H1 (cell line): ENCODE measurements at places on chromosomes 6 and 20.

GRCh38 chr6:134343066-134343465 is 25.2 kb upstream of the SGK1 start:
- no peak overlapping the region for H3K4me3 ChIP-seq
- no peak overlapping the region for H3K27ac ChIP-seq
- H3K4me1 ChIP-seq: no peaks in the 10 kb centered on the region
- H3K27me3 ChIP-seq: no peaks in the 10 kb centered on the region

DNA sequence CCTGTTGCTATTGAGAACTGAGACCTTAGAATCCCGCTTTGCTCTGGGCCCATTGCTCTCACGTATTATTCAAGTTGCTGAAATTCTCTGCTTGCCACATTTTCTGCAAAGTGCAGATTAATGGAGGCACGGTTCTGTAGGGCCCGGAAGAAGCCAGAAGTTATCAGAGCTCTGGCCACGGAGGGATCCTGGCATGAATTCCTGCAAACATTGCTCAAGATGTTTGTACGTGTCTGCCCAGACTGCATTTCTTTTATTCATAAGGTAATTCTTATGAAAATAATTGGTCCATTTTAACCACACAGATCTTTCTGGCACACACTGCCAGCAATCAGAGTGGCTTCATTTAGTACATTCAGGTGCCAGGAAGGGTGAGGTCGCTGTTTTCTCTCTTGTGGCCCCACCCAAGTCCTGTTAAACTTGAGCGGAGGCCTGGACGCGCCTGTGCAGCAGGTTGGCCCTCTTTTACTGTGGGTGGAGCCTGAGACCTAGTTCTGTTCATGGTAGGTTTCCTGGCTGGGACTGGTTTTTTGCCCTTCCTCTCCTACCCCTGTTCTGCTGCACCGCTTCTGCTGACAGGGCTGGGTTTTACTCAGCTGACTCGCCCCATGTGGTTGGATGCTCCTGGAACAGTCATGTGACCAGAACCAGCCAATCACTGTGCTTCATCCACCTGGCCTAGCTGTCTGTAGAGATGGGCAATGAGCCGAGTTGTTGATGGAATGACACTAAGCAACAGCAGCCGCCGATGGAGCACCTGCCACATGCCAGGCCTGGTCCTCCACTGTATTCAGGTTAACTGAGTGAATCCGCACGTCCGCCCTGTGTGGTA is 230.2 kb downstream of the CDH4 start:
- H3K27me3 ChIP-seq: no peaks in the 10 kb centered on the region; the same call in 1 of the 2 replicates
- DNase-seq: no peak
- H3K36me3 ChIP-seq: no peaks in the 10 kb centered on the region
- H3K4me1 ChIP-seq: no peaks in the 10 kb centered on the region
- H3K4me3 ChIP-seq: no peak overlapping the region

GRCh38 chr6:45872827-45873365 is 142.8 kb downstream of the CLIC5 start:
- no peaks in the 10 kb centered on the region for H3K27me3 ChIP-seq
- no peak for DNase-seq
- no peak overlapping the region for H3K27ac ChIP-seq
- no peaks in the 10 kb centered on the region for H3K36me3 ChIP-seq
- H3K4me1 ChIP-seq: no peaks in the 10 kb centered on the region
- H3K4me3 ChIP-seq: no peak overlapping the region

GRCh38 chr6:144171406-144171805 is 21.1 kb downstream of the STX11 start:
- H3K36me3 ChIP-seq: no peaks in the 10 kb centered on the region
- DNase-seq: no peak
- no peak overlapping the region for H3K27ac ChIP-seq
- H3K27me3 ChIP-seq: no peaks in the 10 kb centered on the region

DNA sequence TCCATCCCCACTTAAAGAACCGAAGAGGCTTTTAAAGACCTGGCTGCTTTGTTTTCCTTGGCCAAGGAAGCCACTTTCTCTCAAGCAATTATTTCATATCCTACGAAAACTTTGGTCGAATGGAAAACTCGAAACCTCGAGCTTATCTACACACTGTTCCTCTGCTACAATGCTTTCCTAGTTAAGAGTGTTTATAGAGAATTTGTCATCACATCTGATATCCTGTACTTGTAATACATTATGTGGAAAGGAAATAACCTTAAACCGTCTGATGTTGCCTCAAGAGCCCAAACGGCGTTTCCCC is 28.1 kb downstream of the TFAP2B start:
- no peaks in the 10 kb centered on the region for H3K36me3 ChIP-seq
- peak overlapping the region; percentile 57; the same call in 1 of the 2 replicates for H3K4me3 ChIP-seq
- no peak overlapping the region for H3K27ac ChIP-seq
- peaks cover 100% of the 10 kb centered on the region for H3K27me3 ChIP-seq
- no peak for DNase-seq
- peaks cover 14% of the 10 kb centered on the region for H3K4me1 ChIP-seq

GRCh38 chr6:133888929-133889556 is at the start of gene TCF21:
TSS of gene TCF21 (plus strand) at chr6:133889113. CDS start at chr6:133889398, 285 bp downstream.
- peaks cover 16% of the 10 kb centered on the region for H3K4me1 ChIP-seq
- no peaks in the 10 kb centered on the region for H3K36me3 ChIP-seq
- H3K4me3 ChIP-seq: peak within 1 kb of the TSS; percentile 67
- H3K27ac ChIP-seq: no peak within 1 kb of the TSS
- no peak for DNase-seq

GRCh38 chr6:56555438-56555872 is 87.2 kb downstream of the DST start:
- H3K27ac ChIP-seq: no peak overlapping the region
- no peak for DNase-seq
- no peak overlapping the region for H3K4me3 ChIP-seq
- H3K4me1 ChIP-seq: no peaks in the 10 kb centered on the region
- peaks cover 24% of the 10 kb centered on the region for H3K36me3 ChIP-seq
